Naive thymus-derived CD8-positive, alpha-beta T cell (primary cell): ENCODE measurements at places on chromosomes 6 and 20. TPM values are rescaled to one million over a fixed set of nuclear protein-coding genes. Genes with fewer than 3 reads are reported as not detected.
A peak's percentile ranks its signal among the peaks of the same experiment; 100 is the strongest.

The VGLL2 gene
- total RNA-seq, result not detected

The GNMT gene
- 1.9 TPM for total RNA-seq

GRCh38 chr6:118514689-118515088 is 33.4 kb upstream of the PLN start:
- no peak for DNase-seq

- no peak for DNase-seq
These were observed 15.1 kb upstream of the GOPC start for GRCh38 chr6:117617210-117618035.

DNA sequence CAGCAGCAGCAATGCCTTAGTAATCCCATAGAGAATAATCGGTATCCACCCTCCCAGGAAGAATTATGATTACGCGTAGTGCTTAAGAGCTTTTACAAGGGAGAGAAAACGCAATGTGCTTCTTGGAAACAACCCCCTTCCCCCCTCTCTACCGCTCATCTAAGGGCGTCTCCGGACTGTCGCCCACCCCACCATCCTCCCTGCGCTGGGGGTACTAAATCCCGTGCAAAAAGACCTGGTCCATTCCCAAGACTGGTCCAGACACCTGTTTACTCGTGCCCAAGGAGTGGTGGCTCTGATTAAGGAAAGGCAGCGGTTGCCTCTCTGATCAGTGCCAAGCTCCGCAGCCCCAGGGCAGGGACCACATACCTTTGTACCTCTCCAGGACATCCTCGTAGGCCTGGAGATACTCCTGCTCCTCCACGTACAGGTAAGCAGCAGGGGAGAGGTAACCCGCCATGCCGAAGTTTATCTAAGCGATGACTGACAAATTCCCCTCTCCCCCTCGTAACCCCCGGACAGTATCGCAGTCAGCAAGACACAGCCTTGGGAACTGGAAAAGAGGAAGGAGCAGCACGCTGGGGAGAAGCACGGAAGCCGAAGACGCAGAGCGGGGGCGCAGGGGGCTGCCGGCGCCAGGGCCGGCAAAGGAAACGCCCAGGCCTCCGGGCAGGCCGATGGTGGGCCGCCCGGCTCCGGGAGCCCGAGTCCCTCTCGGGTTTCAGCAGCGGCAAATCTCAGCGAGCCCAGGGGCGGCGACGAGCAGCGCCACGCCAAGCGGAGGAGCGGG is 112.0 kb upstream of the BEND6 start:
- peak; percentile 9 for DNase-seq

- no peak for DNase-seq
These were observed 256.1 kb downstream of the TBX18 start for GRCh38 chr6:84508334-84508733.

DNA sequence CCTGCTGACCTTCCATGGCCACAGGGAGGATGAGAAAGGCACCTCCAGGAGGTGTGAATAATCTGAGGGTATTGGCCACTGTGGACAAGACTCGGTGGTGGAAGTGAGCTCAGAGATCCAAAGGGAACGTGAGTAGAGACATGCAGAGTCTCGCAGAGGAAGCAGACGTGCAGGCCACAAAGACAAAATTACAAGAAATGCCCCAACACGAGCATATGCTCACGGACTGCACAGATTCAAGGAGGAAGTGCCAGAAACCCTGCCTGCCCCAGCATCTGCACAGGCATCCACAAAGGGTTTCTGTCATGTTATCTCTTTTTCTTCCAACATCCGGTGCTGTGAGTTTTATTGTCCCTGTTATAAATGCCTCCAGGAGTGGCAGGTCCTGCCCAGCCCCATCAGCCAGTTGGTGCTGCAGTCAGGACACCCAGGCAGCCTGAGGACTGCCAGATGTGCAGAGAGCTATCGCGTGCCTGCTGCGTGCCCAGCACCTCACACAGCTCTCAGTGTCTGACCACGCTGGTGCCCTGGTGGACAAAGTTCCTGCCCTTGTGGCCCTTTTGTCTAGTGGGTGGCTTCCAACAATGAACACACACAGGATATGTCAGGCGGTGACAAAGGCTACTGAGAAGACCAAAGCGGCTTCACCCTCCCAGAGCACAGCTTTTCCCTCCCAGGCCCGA is 34.0 kb upstream of the FANCE start:
- no peak for DNase-seq

GRCh38 chr6:45589367-45589766 is 211.6 kb upstream of the SUPT3H start:
- no peak for DNase-seq

The ULBP3 gene
- total RNA-seq, result 0.93 TPM

The SLC32A1 gene
- total RNA-seq, result not detected

DNA sequence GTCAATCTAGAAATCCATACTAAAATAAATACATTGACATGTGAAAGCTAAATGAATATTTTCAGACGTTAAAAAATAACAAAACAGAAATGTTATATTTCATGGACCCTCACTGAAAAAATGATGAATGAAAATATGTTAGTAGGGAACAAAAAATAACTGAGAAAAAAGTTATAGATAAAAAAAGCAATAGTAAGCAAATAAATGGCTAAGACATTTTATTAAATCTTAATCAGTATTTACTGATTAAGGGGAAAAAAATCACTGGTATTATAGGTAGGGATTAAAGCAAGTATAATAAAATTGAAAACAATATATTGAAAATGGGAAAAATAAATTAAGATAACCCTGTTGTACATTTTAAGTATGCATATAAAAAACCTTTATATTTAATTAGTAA is 468.1 kb upstream of the MANEA start:
- DNase-seq, result no peak

DNA sequence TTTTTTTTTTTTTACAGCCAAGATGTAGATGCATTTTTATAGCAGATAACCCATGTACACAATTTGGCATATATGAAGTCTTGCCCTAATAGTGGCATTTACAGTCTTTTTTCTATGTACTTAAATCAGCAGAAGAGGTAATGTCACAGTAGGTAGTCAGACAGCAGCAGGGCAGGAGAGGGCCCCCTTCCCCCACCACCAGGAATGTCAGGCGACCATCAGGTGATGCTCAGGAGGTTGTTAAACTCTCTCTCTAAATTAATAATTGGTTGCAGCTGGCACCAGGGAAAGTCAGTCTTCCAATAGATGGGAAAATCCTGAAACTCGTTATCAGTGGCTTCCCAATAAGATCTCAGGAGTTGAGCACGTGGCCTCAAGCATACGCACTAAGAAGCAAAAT is 188.0 kb upstream of the ADGRB3 start:
- DNase-seq, result no peak

The CPNE5 gene
- 0.57 TPM for total RNA-seq
